Ammon's horn (tissue), 1 donor: ENCODE measurements at places on chromosomes 13 and 19.

- no peak for DNase-seq
These were observed 6.2 kb downstream of the SETDB2 start for GRCh38 chr13:49450105-49450819.

DNA sequence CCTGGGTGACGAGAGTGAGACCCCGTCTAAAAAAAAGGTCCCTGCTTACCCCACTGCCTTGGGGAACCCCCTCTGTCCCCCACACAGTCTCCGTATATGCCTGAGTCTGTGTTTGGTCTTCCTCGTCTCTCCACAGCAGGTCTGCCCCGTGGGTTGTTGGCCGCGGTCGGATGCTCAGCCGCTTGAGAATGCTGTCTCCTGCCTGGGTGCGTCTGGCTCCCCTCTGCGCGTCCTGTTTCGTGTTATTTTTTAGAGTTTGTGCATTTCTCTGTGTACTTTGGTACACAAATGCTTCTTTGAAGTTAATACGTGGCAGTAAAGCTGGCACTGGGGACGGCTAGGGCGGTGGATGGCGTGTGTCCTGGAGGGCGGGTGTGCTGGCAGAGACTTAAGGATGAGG is 34.9 kb downstream of the KDM4B start:
- no peak for DNase-seq

GRCh38 chr13:111402441-111402840 is 82.0 kb downstream of the TEX29 start:
- DNase-seq, result no peak

DNA sequence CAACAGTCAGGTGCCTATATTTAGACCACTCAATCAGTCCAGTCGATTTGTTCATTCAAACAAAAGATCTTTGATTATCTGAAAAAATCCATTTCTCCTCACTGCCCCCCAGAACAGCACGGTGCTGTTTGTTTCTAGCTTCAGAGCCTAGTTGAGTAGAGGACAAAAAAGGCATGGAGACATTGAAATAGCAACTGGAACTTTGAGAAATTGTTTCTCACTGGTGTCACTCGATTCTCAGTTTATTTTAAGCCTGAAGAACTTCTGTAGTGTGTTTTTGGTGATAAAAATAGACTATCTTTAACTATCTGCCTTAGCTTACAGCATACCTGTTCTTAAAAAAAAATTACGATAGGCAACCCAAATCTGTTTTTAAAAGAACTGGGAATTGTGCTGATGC is 67.1 kb downstream of the ARHGAP35 start:
- DNase-seq, result no peak

DNA sequence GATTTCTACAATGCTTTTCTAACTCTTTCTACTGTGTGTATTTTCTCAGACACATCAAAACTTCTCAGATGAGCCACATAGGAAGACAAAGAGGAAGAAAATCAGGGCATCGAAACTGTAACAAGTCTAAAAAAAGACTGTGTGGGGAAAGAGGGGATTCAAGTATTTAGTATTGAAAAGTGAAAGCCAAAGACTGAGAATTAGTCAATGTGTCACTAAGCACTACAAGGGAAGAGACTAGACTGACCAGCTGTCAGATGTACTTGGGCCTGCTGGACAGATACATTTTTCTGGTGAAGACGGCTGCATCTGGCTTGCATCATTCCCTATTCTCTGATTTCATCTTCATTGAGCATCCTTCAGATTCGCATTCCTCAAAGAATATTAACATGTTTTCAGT is 25.4 kb downstream of the COMMD6 start:
- DNase-seq, result peak; percentile 13

DNA sequence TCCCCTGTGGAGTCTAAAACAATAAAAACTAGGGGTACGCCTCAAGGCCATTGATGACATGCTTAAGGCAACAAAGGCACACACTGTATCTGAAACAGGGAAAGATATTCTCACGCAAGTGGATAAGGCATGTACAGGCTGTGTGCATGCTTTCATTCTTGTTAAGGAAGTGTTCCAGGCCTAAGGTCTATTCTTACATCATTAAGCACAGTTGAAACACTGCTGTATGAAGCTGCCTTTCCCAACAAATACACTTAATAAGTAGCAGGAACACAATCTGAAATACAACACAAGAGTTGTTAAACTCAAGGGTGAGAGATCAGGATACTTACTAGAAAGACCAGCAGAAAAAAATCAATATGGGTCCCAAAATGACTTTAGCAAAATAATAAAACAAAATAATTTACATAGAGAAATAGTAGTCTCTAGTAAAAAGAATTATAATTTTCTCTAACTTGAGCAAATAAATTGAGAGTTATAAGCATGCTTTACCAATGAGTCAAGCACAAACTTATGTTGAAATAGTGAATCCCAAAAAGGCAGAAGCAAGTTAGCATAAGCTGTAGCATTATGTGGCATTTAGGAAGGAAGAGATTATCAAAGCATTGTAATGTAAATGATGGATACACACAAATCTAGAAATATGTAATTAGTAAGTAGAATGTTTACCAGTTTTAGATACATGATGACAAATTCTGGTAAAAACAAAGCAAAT is 796.9 kb downstream of the SLITRK1 start:
- DNase-seq, result no peak

GRCh38 chr13:59012731-59013130 is 1151.0 kb downstream of the DIAPH3 start:
- DNase-seq, result no peak

- DNase-seq, result no peak
These were observed 32.2 kb upstream of the KLF12 start for GRCh38 chr13:74166261-74167004.

- DNase-seq, result no peak
These were observed 511.4 kb downstream of the PCDH17 start for GRCh38 chr13:58142952-58143351.

- no peak for DNase-seq
These were observed 483.6 kb downstream of the KLF5 start for GRCh38 chr13:73542446-73542845.

DNA sequence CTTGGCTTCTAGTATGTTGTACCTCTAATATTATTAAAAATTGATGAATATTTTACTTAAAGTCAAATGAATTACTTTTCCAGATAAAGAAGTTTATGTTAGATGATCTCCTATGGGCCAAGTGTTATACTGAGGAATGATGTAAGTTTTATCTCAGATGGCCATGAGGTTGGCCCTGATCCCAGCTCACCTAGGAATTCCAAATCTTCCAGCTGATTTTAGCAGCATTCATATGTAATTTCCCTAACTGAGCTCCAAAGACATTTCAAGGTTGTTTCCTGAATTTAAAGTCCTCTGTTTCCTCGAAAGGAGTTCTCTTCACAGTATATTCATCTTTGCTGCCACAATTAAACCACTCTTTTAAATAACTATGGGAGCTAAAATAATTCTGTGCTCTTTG is 1670.4 kb upstream of the SPRY2 start:
- DNase-seq, result no peak

DNA sequence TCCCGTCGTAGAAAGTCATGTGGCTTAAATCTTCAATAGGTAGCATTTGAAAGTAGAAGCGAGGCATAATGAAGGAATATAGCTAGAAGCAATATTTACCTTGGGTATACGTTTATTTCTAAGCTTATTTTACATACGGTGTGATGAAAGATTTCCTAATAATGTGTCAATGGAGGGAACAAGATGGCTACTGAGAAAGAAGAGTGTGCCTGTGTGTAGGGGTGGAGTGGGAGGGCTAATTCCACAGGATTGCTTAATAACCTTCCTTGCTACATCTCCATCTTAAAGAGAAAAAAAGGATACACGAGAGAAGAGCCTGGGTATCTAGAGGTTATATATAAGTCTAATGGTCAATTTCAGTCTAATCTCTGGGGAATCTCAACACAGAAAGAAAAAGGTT is 2.0 kb downstream of the SPART start:
- no peak for DNase-seq

GRCh38 chr19:9456018-9456689 is 20.8 kb upstream of the ZNF266 start:
- no peak for DNase-seq

GRCh38 chr19:33927789-33928457 is 131.3 kb downstream of the KCTD15 start:
- DNase-seq, result no peak

- DNase-seq, result no peak
These were observed 36.6 kb upstream of the MED4 start for GRCh38 chr13:48131533-48131932.

DNA sequence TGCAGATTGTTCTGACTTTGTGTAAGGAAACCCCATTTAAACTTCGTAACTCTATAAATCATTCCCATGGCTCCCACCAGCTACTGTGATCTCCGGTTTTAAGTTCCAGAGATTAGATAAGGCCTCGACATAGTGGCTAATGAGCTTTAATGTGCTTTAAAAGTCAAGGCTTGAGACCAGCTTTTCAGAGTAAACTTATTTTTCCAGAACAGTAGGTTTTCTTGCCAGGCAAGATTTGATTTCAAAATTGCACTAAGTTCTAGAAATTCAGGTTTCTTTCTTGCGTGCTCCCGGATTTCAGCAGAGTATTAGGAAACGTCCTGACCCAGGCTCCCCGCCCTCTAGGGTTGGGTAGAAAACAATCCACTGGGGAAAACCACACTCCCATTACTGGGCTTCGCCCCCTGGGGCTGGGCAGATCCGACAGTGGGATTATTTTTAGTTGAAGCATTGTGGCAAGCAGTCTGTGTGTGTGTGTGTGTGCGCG is 43.3 kb downstream of the CRYL1 start:
- no peak for DNase-seq

DNA sequence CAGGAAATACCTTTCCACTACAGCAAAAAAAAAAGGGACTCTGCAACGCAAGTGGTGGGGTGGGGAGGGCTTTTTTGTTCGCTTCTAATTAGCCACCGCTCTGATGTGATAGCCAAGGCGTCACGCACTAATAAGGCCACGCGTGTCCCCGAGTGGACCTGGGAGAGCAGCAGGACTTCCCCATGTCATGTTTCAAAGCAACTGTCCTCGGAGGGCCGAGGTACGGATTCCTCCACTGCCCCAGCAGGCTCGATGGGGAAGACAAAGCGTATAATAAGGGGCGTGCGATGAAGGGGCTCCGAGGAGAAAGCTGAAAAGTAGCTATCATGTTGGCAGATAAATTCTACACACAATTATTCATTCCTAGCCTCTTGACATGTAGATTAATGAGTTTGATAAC is 179.7 kb upstream of the ZNF507 start:
- no peak for DNase-seq

GRCh38 chr13:32257649-32258048 is 57.5 kb downstream of the ZAR1L start:
- DNase-seq, result no peak

- no peak for DNase-seq
These were observed 3.8 kb upstream of the FGF14 start for GRCh38 chr13:102405499-102406100.

DNA sequence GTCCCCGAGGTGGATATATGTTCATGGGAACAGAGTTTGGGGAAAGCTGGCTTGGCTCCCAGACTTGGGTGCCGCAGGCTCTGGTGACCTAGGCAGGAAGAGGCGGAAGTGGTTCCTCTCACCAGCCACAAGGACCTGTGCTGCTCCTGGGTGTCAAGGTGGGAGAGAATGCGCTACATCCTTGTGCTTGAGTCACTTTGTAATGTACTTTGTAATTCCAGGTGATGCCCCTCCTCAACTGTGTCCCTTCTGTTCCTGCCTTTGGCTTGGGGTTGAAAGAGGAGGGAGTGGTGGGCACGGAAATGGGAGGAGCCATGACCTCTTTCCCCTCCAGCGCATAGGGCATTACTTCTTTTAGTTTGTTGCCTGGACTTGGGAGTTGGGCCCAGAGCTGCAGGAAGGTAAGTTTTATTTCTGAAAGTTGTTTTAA is 10.9 kb downstream of the GARRE1 start:
- no peak for DNase-seq

DNA sequence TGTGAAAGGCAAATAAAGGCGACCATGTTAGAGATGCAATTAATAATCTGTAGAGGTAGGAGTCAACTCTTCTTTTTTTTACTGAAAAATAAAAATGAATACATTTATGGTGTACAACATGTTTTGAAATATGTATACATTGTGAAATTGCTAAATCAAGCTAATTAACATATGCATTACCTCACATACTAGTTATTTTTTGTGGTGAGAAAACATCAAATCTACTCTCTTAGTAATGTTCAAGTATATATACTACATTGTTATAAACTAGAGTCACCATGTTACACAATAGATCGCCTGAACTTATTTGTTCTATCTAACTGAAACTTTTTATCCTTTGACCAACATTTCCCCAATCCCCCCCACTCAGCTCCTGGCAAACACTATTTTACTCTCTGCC is 143.2 kb downstream of the POU4F1 start:
- no peak for DNase-seq

GRCh38 chr13:105220063-105220462 is 1315.4 kb downstream of the EFNB2 start:
- no peak for DNase-seq

DNA sequence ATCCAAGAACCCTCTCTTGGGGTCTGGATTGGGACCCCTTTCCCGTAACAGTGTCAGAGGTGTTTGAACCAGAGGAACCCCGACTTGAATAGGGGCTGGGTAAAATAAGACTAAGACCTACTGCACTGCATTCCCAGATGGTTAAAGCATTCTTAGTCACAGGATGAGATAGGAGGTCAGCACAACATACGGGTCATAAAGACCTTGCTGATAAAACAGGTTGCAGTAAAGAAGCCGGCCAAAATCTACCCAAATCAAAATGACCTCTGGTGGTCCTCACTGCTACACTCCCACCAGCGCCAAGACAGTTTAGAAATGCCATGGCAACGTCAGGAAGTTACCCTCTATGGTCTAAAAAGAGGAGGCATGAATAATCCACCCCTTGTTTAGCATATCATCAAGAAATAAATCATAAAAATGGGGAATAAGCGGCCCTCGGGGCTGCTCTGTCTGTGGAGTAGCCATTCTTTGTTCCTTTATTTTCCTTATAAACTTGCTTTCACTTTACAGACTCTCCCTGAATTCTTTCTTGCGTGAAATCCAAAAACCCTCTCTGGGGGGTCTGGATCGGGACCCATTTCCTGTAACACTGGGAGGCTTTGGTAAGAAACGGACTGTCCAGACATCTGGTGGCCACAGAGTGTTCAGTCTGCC is 4.4 kb upstream of the SIN3B start:
- no peak for DNase-seq

GRCh38 chr13:45781553-45782326 is 69.8 kb downstream of the SIAH3 start:
- no peak for DNase-seq

- DNase-seq, result no peak
These were observed 13.7 kb upstream of the MAP3K10 start for GRCh38 chr19:40177286-40178070.

DNA sequence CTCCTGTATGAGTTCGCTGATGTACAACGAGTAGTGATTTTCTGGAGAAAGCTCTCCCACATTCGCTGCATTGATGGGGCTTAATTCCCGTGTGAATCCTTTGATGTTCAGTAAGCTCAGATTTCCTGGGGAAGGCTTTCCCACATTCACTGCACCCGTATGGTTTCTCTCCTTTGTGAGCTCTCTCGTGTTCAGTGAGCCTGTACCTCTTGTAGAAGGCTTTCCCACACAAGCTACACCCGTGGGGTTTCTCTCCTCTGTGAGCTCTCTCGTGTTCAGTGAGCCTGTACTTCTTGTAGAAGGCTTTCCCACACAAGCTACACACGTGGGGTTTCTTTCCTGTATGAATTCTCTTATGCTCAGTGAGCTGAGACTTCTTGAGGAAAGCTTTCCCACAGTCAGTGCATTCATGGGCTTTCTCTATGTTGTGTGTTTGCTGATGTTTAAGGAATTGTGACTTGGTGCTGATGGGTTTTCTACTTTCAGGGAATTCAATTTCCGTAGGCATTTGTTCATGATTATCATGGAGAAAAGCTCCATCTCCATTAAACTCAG is 3.5 kb upstream of the ZNF577 start:
- no peak for DNase-seq
